Mesothelial cell of epicardium (in vitro differentiated cells): ENCODE measurements at places on chromosomes 5 and 9.

GRCh38 chr5:121239951-121240350 lies 611.7 kb upstream of the FTMT start:
- no peak for DNase-seq

DNA sequence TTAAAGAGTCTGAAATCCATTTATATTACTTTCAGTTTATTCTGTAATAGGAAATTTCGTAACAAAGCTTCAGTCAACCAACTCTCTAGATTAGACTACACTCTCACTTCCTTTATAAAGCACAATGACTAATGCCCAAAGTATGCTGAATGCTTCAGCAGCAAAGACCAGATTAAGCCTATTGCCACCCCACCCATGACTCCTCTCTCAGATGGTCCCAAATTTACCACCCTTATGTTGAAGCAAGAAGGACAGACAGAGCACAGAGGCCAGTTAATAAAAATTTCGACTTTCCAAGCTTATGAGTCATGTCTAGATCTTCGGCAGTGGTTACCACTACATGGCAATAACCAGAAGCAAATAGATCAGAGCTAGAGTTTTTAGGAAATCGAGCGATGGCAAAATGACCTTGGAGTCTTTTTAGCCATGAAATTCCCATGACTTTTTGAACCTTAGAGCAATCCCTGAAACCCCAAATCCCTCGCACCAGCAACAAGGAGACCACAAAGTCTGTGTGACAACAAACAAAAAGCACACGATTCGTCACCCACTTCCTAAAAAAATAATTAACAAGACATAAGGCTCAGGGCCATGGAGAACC lies 287.8 kb upstream of the RASA1 start:
- no peak for DNase-seq

DNA sequence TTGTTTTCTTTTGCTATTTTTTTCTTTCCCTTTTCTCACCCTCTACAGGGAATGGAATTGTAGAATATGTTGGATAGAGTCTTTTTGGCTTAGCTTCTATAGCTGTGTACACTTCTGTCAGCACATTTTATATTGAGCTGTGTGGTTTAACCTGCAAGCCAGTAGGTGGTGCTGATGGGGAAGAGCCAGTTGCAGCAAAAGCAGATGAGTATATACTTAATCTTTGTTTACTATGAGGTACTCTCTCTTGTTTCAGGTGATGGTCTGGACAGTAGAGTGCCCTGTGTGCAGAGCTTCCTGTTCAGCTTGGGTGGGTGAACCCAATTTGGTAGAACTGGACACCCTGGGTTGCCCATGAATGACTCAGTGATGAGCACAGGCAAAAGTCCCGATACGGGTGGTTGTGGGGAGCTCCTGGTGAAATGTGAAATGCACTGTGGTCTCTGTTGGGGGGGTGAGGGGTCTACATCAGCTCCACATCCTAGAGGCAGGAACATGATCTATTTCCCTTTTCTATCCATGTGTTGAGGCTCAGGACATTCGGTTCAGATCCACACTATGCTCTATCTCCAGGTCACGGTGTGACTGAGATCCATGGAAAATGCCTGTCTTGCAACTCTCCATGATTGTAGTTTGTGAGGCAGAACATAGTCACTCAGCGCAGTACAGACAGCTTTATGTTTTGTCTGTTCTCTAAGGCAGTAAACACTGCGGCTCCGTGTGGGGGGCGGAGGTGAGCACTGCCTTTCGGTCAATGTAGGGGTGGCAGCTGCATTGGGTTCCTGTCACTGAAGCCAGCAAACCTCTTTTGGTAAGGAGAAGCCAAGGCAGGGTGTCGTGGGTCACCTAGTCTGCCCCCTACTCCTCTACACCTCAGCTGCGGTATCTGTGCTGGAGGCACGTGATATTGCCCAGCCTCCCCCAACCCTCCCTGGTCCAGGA lies 353.2 kb downstream of the PRR16 start:
- no peak for DNase-seq

- no peak for DNase-seq
These were observed 229.0 kb downstream of the TSSK1B start for GRCh38 chr5:113205807-113206206.

DNA sequence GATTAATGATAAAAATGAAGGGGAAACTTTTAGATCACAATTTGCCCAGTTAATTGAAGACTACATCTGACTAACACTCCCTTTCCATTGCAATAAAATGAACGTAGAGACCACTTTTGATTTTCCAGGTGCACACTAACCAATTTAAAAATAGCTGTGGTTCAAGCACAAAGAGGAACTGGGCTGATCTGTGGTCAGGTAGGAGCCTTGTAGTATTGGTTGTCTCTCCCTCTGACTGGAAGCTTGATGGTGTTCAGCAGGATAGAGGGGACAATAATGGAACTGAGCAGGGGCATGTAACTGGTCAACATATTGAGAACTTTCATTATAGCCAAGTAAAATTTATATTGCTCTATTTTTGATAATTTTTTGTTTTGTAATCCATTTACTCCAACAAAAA lies 886.8 kb upstream of the SEMA6A start:
- no peak for DNase-seq

DNA sequence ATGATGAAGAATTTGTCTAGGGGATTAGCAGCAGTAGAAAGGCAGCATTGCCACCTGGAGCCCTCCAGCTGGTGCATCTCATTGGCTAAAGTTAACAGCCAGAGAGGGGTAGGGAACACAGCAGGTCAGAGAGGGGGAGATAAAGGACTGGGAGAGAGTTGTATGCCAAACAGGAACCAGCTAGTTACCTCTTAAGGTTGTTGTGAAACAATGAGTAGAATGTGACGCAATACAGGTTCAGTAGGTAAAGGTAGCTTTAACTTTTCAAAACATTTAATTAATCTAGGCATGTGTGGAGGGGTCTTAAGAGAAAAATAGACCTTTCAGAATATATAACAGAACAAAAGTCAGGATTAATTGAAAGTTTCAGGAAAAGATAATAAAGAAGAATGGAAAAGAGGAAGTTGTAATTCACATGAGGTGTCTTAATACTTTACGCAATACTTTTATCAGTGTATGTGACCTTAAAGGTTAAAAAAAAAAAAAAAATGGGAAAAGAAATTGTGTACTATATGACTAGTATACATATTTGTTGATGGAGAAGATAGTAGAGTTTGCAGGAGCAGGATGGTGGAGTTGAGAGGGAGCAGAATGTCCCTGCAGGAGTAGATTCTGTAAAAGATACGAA lies 14.3 kb downstream of the FBXO38 start:
- DNase-seq = no peak

DNA sequence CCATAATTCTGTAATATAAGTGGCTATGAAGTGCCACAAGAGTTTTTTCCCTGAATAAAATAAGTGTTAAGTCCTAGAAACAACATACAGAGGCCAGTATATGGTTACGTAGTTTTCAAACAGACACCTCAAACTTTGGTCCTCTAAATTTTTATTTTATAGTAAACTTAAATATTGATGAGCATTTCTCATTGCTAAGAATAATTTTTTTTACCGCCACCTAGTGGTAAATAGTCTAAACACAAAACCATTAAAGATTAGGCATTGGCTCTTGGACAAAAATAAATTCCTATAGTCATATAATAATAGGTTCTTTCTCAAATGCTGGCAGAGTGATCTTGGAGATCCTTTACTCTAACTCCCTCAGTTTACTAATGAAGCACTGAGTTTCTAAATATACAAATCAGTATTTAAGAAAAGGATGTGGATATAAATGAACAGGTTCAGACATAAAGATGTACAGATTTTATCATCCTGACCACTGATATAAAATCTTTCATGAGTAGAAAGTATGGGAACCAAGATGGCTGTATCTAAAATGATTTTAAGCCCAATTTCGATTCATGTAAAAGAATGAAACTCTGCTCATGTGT lies 136.2 kb downstream of the FANCC start:
- DNase-seq = no peak

GRCh38 chr9:131994364-131995125 lies 85.1 kb downstream of the MED27 start:
- no peak for DNase-seq

GRCh38 chr5:154970759-154971158 lies 29.9 kb downstream of the MRPL22 start:
- no peak for DNase-seq

DNA sequence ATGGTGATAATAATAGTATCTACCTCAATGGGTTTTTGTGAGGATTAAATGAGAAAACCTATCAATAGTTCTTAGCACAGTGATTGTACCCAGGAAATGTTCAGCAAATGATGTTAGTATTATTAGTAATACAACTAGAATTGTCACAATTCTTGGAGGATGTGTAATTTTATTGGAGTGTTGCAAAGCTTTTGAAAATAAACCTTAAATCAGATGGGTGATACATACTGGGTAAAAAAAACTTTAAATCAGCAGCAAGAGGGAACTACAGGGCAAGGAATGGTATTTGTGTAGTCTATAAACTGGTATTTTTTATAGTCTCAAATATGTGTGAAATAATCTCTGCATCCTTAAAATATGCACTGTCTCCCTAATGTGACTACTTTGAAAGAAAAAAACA lies 371.6 kb downstream of the PIK3R1 start:
- DNase-seq = no peak
